ENCODE measurements at places on chromosomes 16 and 17.

- DNase-seq, result no peak
These were observed 28.7 kb upstream of the ENPP7 start for GRCh38 chr17:79702034-79702433.

DNA sequence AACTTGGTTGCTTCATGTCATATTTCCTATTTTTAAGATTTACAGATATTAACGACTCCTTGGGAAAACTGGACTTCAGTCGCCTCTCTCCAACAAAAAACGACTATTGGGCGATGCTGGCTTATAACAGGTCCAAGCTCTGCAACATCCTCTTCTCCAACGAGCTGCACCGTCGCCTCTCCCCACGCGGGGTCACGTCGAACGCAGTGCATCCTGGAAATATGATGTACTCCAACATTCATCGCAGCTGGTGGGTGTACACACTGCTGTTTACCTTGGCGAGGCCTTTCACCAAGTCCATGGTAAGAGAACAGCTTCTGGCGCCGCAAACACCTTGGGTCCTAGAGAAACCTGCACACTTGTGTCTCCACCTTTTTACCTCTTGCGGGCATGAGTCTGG is 333.0 kb downstream of the WWOX start:
- no peak for DNase-seq

DNA sequence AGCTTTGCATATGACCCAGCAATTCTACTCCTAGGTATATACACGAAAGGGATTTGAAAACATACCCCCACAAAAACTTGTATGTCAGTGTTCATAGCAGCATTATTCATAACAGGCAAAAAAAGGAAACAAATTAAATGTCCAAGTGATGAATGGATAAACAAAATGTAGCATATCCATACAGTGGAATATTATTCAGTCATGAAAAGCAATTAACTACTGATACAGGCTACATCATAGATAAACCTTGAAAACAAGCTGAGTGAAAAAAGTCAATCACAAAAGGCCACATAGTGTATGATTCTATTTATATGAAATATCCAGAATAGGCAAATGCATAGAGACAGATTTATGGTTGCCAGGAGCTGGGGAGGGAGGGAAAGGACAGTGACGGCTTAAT is 676 bp downstream of the EME1 start:
- no peak for DNase-seq

DNA sequence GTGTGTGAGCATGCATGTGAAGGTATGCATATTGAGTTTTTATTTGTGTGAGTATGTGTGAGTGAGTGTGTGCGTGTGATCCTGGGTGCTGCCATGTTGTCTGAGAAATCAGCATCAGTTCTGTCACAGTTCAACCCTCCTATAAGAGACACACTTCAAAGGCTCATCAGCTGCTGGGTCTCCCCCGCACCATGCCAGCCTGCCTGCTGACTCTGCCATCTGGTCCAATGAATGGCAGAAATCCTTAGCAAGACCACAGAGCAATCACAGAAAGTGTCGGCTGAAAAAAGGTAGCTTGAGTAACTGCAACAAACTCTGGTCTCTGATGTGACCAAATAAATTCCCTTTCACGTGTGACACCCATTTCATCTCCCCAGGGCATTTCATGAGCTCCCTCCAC is 381.8 kb upstream of the MAF start:
- no peak for DNase-seq

DNA sequence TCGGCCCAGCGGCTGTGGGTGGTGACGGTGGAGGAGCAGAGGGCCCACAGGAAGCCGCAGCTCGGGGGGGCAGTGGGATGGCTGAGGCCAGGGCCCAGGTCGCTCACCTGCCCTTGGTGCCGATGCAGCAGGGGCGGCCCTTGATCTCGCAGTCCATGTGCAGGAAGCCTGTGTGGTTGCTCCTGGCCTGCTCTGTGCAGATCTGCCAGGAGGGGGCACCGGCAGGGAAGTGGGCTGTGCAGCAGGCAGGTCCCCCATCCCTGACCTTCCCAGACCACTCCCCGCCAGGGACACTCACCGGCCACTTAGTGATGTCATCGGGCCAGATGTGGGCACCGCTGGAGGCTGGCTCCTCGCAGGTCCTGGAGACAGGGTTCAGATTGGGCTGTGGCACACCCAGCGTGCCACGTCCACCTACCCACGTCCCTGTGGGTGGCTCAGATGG is 6.2 kb downstream of the AANAT start:
- DNase-seq, result no peak

DNA sequence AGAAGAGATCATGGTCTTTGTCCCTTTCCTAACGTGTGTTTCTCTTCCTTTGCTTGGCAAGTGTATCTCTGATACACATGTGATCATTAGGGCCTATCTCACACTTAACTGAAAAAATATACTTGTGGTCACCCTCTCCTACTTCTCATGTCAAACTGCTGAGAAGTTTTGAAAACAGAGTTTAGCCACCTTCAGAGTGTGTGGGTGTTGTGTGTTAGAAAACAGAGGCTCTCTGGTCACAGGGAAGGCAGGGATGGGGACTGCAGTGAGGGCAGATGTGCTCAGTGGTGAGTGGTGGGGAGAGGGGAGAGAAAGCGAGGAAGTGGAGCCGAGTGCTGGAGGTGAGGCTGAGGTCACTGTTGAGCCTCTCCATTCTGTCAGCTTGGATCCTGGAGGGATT is 29.4 kb downstream of the GRB7 start:
- no peak for DNase-seq

DNA sequence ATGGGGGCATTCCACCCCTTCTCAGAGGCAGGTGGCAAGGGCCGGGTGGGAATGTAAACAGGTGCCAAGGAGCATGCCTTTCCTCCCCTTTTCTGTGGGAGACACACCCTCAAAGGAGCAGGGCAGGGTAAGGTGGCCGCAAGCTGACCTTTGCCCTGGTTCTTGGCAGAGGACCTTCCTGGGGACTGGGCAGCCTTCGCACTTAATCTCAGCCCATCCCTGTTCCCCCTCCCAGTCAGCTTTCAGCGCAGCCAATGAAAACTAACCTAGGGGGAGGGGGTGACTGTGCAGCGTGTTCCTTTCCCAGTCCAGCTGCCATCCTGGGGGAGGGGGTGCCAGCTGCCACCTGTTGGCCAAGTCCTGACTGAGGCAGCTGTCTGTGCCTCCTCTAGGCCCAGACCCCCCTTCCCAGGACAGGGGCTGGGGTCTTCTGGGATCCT is 2.8 kb downstream of the TRAF4 start:
- no peak for DNase-seq

DNA sequence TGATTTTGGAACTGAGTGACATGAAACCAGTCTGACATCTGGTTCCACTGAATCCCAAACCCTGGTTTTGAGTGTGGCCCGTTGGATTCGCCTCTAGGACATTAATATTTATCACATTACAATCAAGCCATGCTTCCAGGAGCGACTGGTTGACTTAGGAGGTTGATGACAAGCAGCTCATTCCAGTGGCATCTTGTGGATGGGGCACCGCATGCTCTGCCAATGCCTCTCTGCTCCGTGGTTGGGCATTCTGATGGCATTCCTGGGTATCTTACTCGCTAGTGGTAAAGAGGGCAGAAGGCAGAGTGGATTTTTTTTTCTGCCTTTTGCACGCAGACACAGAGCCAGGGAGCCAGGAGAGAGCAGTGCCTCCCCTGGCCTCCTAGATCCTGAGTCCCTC is 31.4 kb downstream of the CACNG4 start:
- DNase-seq, result no peak

Data from kidney capillary endothelial cell (primary cell).